Renal cortical epithelial cell (primary cell): ENCODE measurements at places on chromosomes 13 and 19.
A peak's percentile ranks its signal among the peaks of the same experiment; 100 is the strongest.

DNA sequence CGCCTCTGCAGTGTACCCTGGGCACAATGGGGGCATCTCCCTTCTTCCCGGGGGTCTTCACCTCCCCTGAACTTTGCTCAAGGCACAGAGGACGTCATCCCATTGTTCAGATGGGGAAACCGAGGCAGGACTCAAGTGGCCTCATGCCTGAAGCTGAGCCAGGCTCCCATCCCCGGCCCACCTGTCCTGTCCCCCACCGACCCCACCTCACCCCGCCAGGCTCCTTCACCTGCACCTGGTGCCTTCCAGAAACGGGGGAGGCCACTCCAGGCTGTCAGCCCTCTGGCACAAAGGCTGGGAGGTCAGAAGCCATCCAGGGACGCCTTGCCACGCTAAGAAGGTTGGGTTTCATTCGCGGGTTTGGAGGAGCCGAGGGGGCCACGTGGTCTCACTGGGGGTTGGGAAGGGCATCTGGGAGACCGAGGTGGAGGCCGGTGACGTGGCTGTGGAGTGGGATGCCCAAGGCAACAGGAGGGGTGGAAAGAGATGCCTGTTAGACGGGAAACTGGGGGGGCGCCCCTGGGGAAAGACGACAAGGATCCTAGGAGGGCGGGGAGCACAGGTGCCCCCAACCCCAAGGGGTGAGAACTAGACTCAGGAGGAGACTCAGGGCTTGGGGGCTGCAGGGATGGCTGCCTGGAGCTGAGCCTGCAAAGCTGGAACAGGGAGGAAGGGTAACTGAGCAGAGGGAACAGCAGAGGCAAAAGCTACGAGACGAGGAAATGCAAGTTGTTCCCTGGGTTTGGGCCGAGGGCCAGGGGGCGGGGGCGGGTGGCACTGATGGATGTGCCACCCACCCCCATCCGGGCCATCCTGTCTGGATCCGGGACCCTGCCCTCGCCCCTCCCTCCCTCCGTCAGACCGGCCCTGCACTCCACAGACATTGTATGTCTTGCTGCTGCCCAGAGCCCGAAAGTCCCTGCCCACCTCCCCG, 6.0 kb upstream of the TCF3 start:
- DNase-seq: no peak

GRCh38 chr13:65966991-65967451, 1263.1 kb downstream of the PCDH9 start:
- peak; percentile 37 for DNase-seq

DNA sequence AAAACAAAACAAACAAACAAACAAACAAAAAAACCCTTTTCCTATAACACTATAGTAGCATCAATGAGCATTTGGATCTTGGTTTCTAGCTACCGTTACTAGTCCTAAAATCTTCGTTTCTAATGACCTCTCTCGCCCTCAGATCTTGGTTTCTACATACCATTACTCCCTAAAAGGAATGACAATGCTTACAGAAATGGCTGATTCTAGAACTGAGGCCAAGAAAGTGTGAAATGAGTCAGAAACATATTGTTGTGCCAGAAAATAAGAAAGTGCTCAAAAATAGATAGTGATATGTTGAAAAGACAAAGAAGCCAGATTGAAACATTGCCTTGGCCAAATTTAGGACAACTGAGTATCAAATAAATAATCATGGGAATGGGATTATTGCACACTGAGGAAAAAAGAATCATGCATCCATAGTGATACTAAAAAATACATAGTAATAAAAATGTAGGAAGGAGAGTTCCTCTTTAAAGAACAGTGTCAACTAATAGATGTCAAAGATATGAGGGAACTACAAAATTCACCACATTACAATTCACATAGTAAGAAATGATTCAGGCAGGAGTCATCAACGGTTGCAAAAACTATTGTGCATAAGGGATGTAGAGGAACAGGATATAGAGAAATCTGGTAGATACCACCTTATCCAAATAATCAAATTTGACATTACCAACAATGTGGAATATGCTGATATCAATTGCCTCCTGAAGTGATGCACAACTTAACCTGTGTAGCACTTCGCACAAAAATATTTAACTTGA, 386.6 kb downstream of the DIAPH3 start:
- peak; percentile 55 for DNase-seq

GRCh38 chr13:112931028-112931934, 37.7 kb upstream of the MCF2L start:
- peak; percentile 80 for DNase-seq

DNA sequence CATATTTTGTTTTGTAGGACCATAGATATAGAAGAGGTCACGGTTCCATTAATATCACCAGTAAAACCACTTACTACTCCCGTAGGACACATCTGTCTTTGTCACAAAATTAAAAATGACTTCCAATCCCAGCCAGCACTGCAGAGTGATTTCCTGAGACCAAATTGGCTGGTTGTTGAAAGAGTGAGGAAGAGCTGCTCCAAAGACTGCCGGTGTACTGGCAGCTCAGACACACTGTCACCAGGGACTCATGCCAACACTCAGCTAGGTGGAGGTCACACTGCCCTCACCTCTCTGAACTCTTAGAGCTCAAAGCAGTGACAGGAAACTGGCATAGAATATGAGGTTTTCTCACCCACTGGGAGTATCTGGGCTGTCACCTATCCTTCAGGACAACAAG, 52.1 kb downstream of the FLT1 start:
- no peak for DNase-seq

DNA sequence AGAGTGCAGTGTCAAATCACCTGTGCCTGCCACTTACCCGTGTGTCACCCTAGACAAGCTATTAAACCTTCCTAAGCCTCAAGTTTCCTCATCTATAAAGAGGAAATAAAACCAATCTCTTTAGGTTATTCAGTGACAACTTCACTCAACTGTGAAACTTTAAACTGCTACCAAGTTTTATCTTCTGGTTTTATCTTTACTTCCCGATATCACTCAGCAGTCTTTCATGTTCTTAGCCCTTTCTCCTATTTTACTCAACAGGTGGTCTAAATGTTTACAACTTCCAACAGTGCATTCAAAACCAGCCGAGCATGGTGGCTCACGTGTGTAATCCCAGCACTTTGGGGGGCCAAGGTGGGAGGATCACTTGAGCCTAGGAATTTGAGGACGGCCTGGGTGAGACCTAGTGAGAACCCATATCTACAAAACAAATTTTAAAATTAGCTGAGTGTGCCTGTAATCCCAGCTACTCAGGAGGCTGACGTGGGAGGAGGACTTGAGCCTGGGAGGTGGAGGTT, 59.6 kb downstream of the GPALPP1 start:
- DNase-seq: peak; percentile 13

- no peak for DNase-seq
Measured at GRCh38 chr13:23902975-23903905, 5.9 kb upstream of the C1QTNF9B start.

DNA sequence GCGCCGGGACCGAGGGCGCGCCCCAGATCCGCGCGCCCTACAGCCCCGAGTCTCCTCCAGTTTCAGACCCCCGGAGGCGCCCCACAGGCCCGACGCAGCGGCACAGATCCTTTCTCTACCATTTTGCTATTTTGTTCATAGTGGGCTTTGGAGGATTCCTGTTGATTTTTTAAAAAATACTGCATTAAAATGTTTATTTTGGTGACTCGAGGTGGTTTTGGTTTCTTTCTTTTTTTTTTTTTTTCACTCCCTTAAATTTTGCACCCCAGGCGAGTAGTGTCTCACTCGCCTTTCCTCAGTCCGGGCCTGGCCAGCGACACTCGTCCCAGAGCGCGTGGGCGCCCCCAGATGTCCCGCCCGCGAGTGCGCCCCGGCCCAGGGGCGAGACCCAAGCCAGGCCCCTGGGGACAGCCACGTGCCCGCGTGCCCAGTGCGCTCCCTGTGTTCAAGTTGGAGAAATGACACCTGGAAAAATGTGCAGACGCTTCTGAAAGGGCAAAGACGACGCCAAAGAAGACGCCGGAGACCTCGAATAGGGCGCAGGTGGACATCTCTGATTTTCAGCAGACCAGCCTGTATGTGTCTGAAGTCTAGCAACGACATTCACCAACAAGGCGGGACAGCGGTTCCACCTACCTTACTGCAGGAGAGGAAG, 471 bp upstream of the INSR start:
- peak; percentile 9 for DNase-seq

- no peak for DNase-seq
Measured at GRCh38 chr13:112583592-112584277, 4.2 kb downstream of the TUBGCP3 start.

DNA sequence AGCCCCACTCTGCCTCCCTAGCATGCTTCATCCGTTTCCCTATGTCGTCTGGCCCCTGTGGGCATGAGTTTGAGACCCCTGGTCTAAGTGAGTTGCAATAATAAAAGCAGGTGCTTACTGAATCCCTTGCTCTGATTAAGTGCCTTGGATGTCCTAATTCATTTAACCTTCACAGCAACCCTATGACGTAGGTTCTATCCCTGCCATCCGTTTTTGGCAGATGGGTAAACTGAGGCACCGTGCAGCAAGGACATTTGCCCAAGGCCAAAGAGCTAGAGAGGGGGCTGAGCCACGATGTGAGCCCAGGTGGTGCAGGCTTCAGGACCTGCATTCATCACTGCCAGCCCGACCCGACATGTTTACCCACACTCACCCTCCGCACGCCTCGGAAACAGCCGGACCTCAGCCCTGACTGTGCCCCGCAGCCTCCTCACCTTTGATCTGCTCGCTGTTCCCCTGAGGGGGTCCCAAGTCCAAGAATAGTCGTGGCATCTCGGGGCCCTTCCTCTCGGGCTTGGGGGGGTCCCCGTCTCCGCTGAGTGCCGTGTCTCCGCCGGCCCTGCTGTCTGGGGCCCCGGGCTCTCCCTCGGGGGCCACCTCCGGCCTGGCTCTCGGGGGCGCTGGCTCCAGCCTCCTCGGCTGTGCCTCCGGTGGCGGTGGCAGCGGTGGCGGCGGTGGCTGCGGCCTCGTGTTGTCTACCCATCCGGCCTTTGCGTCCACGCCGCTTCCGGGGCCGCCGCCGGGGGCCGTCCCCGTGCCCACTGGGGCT, 14.5 kb downstream of the LMTK3 start:
- DNase-seq: no peak

GRCh38 chr13:51303063-51303552, 36.4 kb upstream of the SERPINE3 start:
- no peak for DNase-seq

- DNase-seq: no peak
Measured at GRCh38 chr13:32748305-32748704, 162.1 kb downstream of the PDS5B start.

DNA sequence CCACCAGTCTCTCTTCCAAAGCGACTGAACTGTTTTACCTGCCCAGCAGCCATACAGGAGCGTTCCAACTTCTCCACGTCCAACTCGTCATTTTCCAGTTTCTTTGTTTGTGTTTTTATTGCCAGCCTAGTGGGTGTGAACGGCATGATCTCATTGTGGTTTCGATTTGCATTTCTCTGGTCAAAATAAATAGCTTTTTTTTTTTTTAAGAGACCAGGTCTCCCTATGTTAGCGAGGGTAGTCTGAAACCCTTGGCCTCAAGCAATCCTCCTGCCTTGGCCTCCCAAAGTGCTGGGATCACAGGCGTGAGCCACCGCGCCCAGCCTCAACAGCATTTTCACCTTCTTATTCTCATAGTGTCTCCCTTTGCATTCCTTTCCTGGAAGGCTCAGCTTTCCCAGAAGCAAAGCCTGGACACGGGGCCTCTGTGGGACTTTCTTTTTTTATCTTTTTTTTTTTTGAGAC, 4.2 kb upstream of the JSRP1 start:
- DNase-seq: peak; percentile 55

DNA sequence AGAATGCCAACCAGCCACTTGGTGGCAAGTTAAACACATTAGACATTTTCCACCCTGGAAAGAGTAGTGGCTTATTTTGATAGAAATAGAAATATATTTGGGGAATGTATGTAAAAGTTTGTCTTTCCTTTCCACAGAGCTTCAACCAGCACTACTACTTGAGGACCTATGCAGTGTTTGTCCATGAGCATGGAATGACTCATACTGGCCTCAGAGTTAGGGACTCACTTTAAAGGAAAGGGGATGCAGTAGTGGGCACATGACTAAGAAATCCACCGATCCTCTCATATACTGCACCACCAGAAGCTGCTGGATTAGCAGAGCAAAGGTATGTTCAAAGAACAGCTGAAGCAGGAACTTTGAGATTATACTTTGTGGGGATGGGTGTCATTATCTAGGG, 62.6 kb downstream of the LACC1 start:
- no peak for DNase-seq

DNA sequence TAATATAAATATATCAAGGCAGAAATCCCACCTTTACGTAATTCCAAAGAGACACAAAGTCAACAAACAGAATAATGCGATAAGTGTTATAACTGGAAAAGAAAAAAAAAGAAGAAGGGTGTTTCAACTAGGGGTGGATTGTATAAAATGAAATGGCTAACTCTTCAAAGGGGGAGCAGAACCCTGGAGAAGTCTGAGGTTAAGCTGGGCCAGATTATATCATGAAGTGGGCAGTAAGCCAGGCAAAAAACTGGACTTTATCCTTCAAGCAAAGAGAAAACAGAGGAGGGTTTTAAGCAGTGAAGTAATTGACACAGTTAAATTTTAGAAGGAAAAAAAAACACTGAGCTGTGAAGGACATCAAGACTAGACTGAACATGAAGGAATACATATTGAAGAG, 41.9 kb downstream of the TBC1D4 start:
- peak; percentile 38 for DNase-seq

GRCh38 chr13:19075418-19075817, 106.2 kb downstream of the TUBA3C start:
- no peak for DNase-seq

DNA sequence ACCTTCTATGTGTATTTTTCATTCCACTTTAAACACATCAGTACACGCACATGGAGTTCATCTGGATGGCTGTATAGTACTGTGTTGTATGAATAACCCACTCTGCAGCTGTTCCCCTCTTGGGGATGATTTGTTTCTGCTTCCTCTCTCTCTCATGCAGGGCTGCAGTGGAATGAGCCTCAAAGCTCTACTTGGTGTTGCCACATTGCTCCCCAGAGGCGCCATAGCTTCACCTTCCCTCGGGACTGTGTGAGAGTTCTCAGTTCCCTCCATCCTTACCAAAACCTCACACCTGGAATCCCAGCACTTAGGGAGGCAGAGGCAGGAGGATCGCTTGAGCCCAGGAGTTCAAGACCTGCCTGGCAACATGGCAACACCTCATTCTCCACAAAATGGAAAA, 28.4 kb upstream of the GPR183 start:
- no peak for DNase-seq

- DNase-seq: no peak
Measured at GRCh38 chr13:68895696-68896095, 1211.9 kb upstream of the ATXN8OS start.

DNA sequence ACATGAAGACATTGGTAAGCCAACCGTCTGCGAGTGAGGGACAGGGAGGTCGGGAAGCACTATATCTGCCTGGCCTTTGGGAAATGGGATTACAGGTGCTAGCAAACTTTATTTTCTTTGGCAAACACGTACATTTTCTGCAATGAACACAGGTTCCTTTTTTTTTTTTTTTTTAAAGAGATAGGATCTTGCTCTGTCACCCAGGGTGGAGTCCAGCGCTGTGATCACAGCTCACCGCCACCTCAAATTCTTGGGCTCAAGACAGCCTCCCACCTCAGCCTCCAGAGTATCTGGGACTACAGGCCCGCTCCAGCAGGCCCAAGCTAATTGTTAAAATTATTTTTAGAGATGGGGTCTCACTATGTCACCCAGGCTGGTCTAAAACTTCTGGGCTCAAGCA, 24.2 kb downstream of the ELAVL1 start:
- DNase-seq: no peak
